ENCODE measurements at places on chromosomes 7 and 10.

DNA sequence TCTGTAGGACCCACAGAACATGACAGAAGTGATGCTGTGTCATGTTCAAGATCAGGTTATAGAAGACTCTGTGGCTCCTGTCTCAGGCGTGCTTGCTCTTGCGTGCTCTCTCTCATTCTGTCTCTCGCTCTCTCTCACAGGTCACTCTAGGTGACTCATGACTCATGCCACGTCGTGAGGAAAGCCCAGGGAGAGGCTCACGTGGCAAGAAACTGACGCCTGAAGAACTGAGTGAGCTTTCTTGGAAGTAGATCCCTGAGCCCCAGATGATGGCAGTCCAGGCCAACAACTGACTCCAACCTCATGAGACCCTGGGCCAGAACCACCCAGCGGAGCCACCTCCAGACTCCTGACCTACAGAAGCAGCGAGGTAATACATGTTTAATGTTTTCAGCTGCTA, 103.3 kb downstream of the DNMBP start:
- DNase-seq, result no peak

- no peak for DNase-seq
These were observed 108.4 kb upstream of the ZMIZ1 start for GRCh38 chr10:78960316-78960800.

- no peak for DNase-seq
These were observed 1257.9 kb downstream of the NXPH1 start for GRCh38 chr7:9691286-9691685.

DNA sequence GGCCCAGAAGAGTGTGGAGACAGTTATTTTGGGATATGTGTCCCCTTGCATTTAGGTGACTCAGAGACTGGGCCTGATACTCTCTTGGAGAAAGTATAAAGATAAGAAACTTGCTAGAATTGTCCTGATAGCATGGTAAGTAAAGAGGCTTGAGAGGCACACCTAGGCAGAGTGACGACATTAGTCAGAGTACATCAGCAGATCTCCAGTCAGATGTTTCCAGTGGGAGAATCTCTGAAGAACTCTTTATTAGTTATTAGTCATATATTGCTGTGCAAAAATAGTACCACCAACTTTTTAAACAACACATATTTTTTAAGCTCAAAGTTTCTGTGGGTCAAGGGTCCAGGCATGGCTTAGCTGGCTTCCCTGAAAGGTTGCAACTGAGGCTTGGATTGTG, 182.6 kb downstream of the NEBL start:
- DNase-seq, result no peak

DNA sequence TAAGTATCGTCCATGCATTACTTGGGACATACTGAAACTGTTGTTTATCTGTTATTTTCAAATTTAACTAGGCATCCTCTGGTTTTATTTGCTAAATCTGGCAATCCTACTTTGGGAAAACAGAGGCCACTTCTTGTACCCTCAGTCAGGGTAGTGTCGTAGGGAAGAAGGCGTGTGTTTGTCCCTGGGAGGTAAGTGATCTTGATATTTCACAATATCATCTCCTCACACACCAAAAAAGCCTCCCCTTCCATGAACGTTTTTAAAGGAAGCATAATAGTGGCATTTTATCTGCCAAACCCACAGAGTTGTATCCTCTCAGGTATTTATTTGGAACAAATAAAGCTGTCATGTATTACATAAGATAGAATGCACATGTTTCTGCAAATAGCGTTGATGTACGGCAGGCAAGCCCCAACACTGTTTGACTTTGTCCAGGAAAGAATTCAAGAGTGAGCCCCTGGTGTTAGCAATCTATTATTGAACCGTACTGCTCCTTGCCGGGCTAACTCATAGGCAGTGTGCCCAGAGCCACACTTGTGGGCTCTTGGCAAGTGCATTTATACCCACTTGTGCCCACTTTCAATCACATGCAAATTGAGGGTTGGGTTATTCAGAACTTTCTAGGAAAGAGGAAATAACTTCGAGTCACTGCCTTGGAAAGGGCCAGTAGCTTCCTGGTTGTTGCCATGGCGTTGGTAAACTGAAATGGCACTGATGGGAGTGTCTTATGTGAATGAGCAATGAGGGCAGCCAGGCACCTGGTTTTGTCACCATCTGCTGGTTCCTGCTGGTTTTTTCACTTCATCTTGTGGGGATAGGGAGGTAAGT, 266.0 kb downstream of the USP6NL start:
- peak; percentile 83 for DNase-seq

DNA sequence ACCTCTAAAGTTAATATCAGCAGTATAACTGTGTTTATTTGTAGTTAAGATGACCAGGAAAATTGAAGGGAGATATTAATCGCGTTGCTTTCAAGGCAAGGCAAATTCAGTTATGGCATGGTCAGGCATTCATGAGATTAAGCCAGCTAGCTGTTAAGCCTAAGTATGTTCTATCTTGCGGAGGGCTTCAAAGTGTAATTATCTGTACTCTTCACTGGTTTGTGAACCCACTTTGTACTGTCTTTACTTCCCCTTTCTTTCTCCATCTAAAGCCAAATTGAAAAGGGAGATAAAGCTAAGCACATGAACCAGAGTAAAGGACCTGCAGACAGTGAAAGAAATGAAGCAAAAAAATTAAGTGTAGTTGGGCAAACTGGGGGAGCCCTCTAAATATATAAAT, 483.1 kb upstream of the NRP1 start:
- peak; percentile 17 for DNase-seq

- no peak for DNase-seq
These were observed 112.2 kb downstream of the ADARB2 start for GRCh38 chr10:1625079-1625478.

DNA sequence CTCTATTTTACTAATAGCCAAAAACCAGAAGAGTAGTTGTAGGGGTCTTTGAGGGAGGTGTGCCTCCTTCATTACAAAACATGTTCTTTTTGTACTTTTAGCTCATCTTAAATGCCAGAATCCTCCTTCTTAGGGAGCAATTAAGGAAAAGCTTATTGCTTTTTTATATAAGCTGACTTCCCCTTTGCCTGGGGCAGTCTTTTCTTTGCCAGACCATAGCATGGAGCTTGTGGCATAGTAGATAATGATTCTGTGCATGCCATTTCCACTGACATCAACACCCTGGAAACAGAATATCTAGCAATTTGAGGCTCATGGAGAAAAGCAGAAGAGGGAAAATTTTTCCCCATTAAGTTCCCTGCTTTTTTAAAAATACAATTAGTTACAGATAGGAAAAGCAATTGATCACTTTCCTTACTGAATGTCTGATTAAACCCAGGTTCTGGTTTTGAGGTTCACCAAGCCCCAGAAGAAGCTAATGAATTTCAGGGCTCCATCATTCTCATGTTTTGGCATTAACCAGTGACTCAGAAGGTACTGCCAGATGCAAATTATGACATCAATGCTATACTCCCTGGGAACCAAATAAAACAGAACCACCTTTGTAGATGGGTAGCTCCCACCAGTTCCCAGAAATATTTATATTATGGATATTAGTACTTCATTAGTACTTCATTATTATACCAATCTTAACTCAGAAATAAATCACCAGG, 410.6 kb downstream of the KCNMA1 start:
- no peak for DNase-seq

- DNase-seq, result peak; percentile 19
These were observed 166.3 kb downstream of the LCOR start for GRCh38 chr10:96998329-96998888.

DNA sequence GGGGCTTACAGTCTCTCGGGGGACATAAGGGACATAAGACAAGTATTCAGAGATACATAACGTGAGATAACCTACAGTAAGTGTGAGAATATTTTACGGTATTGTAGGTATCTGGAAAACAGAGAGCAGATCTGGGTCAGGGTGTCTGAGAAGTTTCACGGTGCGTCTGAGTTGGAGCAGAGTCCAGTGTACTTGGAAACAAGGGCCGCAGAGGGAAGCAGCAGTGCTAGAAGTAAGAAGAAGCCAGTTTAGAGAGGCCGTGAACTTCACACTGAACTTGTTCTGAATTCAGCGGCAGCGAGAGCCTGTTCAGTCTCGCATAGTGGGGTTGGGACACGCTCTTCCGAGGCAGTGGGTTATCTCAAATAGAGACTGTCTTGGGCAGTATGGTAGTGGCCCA, 85.5 kb downstream of the TAF3 start:
- no peak for DNase-seq

DNA sequence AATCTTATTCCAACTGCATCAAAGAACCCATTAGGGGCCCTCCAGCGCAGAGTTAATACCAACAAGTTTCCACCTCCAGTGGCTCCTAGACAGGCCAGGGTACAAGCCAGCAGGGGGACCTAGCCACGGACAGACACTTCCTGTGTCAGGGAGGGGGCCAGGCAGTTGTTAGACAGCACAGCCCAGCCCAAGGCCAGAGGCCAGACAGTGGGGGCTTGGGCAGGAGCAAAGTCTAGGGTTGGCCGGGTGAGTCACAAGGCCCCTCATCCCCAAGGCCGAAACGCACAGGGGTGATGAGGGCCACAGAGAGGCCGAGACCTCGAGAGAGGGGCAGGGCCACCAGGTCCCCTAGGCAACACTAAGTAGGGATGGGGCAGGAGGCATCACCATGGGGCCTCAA, 19.3 kb upstream of the OPTN start:
- no peak for DNase-seq

- DNase-seq, result peak; percentile 86
These were observed 489 bp downstream of the MAP3K8 start for GRCh38 chr10:30434273-30435072.

- DNase-seq, result no peak
These were observed 61.7 kb downstream of the VOPP1 start for GRCh38 chr7:55510621-55511020.

DNA sequence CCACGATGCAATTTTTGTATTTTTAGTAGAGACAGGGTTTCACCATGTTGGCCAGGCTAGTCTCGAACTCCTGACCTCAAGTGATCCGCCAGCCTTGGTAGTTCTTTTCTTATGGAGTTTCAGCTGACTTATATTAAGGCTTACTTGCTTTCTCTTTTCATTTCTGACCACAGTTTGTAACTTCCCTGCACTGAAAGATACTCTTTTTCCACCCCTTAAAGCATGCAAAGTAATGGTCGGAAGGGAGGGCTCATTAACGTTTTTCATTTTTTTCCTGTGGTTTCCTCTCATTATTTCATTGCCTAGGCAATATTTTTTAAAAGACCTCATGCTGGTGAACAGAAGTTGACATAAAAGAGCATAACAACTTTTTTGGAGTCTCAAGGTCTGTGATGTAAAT, 27.0 kb downstream of the ADRB1 start:
- DNase-seq, result peak; percentile 25

DNA sequence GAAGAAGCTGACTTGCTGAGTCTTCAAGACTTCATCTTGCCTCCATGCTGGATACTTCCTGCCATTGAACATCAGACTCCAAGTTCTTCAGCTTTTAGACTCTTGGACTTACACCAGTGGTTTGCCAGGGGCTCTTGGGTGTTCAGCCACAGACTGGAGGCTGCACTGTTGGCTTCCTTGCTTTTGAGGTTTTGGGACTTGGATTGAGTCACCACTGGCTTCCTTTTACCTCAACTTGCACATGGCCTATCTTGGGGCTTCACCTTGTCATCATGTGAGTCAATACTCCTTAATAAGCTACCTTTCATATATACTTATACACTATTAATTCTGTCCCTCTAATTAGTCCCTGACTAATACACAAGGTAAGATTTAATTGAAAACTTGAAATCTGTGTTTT, 361.7 kb upstream of the SEMA3C start:
- DNase-seq, result no peak

DNA sequence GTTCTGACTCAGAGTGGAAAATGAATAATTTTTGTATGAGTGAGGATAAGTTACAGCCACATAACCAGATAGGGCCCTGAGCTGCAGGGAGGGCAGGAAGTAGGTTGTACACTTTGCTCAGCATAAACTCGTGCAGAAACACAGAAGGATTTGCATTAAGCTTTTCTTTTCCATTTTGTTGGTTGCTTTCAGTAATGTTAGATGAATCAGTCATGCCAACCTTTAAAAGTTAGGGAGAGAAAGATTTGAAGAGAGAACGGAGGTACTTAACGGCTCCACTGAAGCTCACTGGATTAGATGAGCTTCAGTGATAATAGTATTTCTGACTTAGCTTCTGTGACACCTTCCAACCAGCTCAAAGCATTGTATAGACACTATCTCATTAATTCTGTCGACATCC, 348.1 kb downstream of the GATA3 start:
- DNase-seq, result no peak

DNA sequence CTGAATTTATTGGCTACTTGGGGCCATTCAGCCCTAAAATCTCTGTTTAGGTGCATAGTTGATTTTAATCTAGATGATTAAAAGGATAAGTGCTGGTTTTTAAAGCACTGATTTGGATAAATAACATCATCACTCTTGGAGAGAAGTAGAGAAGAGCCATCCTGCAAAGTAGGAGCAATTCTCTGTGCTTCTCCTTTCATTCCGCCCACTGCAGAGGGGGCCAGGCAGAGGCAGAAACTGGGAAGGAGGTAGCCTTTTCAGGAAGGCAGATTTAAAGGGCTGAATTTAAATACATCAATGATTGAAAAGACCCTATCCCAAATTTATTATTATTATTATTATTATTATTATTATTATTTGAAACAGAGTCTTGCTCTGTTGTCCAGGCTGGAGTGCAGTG, 14.1 kb downstream of the MAP3K8 start:
- no peak for DNase-seq

DNA sequence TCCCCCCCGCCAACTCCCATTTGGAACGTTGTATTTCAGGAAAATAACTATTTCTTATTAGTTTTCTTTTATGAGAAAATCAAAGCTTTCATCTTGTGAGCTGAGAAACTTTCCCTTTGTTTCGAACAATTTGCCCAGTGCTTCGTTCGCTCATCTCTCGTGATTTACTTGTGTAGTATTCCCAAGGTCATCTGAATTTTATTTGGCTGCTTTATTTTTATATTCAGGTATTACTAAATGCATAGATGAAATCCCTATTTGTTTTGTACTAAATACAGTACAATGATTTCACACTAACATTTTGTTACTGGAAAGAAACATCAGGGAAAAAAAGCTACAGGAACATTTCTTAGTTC, 12.0 kb upstream of the EBLN1 start:
- peak; percentile 33 for DNase-seq

DNA sequence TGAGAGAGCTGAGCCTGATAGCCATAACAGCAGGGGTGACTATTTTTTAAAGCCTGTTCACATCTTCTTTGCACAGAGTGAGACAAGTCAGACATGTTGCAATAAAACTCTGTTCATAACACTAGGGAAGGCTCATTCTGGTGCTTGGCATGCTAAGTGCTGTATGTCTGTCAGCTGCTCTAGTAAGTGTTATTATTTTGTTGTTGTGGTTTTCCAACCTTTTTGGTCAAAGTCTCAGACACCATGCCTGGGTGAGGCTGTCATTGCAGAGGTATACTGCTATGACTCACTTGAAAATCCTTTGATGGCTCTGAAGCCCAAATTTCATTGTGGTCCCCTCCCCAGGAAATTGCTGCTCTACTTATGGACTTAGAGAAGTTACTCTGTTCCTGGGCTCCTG, 129.7 kb downstream of the ADRA2A start:
- DNase-seq, result no peak

Measured in hematopoietic multipotent progenitor cell treated with erythropoietin and hydrocortisone succinate and interleukin-3 and kit ligand, for 6 days (in vitro differentiated cells).